ENCODE measurements at places on chromosomes 2 and 18.

GRCh38 chr2:53233759-53234547 lies 533.7 kb upstream of the CHAC2 start:
- DNase-seq: no peak

- DNase-seq: no peak
These were observed 132.8 kb upstream of the CTDP1 start for GRCh38 chr18:79546781-79547272.

DNA sequence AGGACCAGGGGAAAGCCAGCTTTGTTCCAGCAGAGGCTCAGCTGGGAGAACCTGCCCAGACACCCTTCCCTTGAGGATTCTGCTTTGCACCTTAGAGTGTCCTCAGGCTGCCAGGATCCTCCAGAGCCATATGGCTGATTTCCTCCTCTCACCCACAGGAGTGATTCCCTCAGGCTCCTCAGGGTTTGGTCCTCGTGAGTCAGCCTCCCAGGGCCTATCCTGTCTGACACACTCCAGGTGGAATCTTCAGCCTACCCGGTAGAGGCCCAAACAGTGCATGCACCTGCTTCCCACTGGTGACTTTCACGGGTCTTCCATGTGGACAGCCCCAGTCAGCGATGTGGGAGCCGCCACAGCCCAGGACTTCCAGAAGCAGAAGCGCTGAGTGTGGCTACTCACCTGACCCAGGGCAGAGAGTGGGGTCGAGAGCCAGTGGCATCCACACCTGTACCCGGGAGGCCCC lies 73.3 kb downstream of the TFCP2L1 start:
- no peak for DNase-seq

GRCh38 chr2:161651547-161651946 lies 27.3 kb downstream of the SLC4A10 start:
- no peak for DNase-seq

DNA sequence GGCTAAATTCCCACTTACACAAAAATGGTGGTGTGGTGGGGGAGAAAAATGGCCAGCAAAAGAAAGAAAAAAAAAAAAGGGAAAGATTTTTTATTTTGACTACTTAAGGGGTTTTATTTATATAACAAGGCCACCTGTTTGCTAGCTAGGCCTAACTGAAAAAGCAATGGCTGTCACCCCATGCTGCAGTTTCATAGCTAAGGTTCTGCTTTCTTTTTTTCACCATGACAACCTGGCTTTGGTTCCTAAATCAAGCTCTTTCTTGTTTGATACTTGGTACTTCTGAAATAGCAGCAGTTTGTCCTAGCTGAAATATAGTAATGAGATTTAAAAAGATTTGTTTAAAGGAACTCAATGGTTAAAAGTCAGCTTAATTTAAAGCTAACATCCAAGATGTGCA lies 433.2 kb upstream of the MEX3C start:
- no peak for DNase-seq

DNA sequence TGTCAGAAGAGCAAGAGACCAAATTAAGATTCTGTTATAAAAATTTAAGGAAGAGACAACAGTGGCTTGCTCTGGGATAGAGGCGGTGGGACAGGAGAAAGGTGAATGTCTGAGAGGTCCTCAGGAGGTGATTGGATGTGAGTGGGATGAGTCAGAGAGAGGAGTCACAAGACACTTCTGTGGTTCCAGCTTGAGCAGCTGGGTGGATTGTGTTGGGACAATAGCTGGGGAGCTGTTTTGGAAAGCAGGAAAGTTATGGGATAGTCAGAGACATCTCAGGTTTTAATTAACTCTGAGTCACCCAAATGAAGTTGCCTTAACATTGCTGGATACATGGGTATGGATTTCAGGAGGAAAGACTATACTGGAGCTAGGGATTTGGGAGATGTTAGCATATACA lies 218.0 kb upstream of the TRIB2 start:
- no peak for DNase-seq

- no peak for DNase-seq
These were observed 87.2 kb downstream of the COBLL1 start for GRCh38 chr2:164754157-164755093.

DNA sequence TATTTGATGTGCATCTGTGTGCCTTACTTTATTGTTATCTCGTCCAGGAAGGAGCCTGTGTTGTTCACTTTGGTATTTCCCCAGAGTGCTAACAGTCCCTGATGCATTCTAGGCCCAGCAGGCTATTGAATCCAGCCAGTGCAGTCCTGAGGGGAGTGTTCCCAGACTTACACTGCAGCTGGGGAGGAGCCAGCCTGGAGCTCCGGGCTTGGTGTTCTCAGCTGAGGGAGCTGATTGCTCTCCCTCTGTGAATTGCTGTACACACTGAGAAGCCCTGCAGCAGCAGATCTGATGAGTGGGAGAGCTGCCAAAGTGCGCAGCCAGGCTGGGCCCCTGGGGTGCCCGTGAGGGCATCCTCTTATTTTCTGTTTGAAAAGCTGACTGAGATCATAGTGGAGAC lies 159.2 kb downstream of the GALNT3 start:
- DNase-seq: no peak

DNA sequence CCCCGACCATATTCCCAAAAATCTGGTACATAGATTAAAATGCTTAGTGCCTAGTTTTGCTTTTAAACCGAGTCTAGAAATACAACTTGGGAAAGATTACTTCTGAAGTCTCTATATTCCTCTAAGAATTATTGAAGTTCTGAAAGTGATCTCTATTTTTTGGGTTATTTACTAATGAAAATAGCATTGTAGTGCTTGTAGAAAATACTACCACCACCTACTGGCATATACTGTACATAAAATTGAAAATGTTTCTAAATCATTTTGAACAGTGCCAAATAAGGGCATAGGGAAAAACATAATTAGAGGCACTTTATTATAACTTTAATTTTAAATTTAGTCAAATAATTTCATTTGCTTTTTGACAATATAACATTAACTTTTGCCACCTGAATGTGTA lies 1399.6 kb upstream of the ZEB2 start:
- DNase-seq: no peak

DNA sequence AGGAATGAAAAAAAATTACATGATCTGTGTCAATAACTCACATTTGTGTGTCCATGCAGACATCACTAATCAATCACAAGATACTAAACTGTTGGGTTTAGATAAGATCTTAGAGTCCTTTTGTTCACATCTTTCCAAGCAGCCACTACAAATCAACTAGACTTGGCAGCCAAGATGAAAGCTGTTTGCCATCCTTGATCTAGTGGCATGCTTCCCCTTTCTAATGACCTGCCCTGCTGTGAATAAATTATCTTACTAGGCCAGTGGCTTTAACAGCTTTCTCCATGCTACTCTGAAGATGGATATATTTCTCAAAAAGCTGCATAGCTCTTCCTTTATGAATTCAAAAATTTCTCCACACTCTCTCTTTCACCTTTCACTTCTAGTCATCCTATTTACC lies 1338.0 kb upstream of the ACVR2A start:
- DNase-seq: no peak

DNA sequence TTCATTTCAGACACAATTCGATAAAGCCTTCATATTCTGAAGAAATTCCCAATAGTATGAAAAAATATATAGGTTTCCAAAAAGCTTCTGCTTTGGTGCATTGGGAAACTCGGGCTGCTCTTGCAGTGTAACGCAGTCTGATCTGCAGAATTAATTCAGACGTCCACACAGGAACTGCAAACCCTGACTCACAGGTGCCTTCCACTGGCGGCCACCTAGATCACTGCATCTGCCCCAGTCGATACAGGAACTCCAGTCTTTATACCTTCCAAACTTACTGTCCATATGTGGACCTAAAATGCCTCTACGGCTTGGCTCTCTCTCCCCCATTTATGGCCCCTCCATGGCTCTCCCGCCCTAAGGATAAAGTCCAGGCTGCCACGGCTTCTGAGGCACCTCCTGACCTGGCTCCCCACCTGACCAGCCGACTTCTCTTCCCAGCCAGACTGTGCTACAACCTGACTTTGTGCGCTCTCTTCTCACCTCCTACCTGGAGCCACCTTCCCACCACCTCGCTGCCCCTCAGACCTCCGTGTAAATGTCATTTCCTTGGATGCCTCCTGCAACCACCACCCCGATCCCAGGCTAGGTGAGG lies 39.7 kb downstream of the L3MBTL4 start:
- no peak for DNase-seq

- DNase-seq: no peak
These were observed 66.8 kb upstream of the FOSL2 start for GRCh38 chr2:28325567-28326468.

DNA sequence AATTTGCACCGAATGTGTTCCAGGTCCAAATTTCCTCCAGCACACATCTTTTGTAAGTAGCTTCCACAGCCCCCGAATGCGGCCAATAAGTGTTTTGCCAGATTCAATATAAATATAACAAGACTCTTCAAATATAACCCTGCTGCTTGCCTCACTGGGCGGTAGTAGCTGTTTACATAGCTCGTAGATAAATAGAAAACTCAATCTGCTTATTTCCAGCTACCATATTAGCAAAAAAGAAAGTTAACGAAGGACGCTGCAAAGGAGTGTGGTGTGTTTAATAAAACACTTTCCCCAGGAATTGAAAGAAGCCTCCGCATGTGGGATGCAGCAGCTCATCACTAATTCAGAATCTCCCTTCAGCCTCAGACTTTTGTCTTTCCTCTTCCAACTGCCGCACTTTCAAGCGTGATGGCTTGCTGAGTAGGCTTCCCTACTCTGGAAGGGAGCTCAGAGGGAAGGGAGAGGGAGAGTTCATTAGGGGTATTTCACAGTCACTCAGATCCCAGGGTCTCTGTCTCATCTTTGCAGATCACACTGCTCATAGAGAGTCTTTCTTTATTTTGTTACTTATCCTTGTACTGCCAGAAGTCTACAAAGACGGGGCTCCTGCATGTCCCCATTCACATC lies 367.0 kb downstream of the RND3 start:
- DNase-seq: no peak

- DNase-seq: no peak
These were observed 164.7 kb downstream of the SLC8A1 start for GRCh38 chr2:40287195-40287594.

- no peak for DNase-seq
These were observed 19.3 kb upstream of the MGAT5 start for GRCh38 chr2:134234535-134234934.

- DNase-seq: no peak
These were observed 99.4 kb upstream of the EPHA4 start for GRCh38 chr2:221671515-221671914.

- no peak for DNase-seq
These were observed 196.4 kb upstream of the ACVR2A start for GRCh38 chr2:147648471-147648870.

GRCh38 chr2:191036363-191036762 lies 22.4 kb upstream of the STAT1 start:
- DNase-seq: no peak

DNA sequence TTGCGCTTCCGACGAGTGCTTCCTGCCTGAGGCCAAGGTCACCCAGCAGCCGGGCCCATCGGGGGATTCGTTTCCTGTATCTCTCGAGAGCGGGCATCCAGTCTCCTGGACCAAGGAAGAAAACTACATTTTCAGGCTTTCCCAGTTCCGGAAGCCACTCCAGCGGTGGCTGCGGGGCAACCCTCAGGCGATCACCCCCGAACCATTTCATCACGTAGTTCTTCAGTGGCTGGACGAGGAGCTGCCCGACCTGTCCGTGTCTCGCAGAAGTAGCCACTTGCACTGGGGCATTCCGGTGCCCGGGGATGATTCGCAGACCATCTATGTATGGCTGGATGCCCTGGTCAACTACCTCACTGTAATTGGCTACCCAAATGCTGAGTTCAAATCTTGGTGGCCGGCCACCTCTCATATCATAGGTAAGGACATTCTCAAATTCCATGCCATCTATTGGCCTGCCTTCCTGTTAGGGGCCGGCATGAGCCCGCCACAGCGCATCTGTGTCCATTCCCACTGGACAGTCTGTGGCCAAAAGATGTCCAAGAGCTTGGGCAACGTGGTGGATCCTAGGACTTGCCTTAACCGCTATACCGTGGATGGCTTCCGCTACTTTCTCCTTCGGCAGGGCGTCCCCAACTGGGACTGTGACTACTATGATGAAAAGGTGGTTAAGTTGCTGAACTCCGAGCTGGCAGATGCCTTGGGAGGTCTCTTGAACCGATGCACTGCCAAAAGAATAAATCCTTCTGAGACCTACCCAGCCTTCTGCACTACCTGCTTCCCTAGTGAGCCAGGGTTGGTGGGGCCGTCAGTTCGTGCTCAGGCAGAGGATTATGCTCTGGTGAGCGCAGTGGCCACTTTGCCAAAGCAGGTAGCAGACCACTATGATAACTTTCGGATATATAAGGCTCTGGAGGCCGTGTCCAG lies 1.0 kb downstream of the MARS2 start:
- DNase-seq: no peak

DNA sequence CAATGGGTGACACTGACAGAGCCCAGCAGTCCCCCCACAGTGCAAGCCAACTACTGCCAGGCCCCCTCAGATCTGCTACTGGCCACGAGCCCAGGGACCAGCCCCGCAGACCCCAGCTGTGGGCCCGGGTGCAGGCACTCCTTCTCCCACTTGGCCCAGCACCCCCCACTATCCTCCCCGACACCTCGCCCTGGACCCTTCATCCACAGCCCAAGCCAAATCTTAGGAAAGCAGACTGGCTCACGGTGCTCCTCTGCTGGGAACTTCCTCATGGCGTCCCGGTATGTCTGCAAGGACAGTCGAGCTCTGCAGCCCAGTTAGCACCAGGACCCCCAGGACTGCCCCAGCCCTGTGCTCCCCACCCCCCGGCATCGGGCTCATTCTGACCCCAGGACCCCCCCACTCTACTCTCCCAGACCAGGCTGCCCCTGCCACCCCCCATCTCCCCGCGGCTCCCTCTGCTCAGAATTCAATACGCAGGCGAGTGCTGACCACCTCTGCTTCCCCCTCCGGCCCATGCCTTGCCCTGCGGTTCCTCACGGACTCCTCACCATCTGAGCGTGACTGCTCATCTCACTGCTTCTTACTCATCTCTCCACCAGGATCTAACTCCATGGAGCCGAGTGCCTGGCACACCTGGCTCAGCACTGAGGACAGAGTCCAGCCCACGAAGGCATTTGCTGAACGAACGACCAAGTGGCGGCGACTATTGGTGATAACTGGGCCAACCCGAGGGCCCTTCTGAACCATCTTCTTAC lies 85.7 kb downstream of the PXDN start:
- DNase-seq: no peak

- DNase-seq: no peak
These were observed 38.3 kb upstream of the ASB18 start for GRCh38 chr2:236302555-236302954.

DNA sequence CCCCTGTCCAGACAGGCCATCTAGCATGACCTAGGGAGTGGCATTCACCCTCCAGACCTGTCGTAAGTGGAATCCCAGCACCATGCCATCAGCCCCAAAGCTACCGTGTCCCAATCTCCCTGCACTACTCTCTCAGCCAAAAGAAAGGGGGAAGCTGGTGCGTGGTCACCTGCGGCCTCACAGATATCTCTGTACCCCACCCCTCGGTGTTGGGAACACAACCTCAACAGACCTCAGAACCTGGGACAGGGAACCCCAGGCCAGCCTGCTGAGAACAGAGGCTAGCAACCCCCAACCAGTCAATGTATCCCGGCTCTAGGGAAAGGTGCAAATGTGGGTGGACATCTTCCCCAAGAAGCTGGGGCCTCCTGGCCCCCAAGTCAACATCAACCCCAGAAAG lies 38.2 kb downstream of the LMAN2L start:
- no peak for DNase-seq

Data from activated CD8-positive, alpha-beta memory T cell treated with anti-CD3 and anti-CD28 coated beads, Interleukin-2, amount 50 U/mL, for 4 hours (primary cell).